ENCODE measurements at places on chromosomes 6 and 20. TPM values are rescaled to one million over a fixed set of nuclear protein-coding genes. Genes with fewer than 3 reads are reported as not detected.

GRCh38 chr6:147347882-147348575 is 143.8 kb downstream of the STXBP5 start:
- no peak for DNase-seq

DNA sequence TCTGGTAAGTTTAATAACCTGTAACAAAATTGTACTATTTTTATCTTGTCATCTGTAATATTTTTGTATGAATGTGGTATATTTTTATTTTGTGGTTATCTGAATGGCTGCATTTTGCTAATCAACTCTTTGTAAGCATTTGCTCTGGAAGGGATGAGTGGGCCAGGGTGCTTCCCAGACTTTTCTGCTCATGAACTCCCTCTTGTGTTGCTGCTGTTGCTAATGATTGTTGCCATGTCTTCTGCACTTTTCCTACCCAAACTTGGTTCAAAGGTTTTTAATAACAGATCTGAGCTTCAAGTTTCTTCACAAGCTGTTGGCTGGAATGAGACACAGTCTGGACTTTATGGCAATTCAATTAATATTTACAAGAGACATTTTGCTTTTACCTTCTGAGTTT is 1005.7 kb downstream of the HACE1 start:
- no peak for DNase-seq

DNA sequence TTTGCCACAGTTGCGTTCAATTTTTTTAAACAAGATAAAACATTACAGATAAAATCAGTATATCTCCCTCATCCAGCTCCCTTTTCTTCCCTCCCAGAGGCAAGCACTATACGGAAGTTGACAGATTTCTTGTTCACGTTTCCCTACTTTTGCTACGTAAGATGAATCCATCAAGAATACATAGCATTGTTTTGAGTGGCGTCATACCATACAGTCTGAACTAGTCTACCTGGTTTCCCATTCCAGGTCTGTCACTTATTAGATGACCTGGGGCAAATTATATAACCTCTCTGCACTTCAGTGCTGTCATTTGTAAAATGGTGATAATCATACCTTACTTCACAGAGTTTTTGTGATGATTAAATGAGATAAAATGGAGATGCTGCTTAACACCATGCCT is 184.3 kb upstream of the SOX4 start:
- DNase-seq: no peak

- DNase-seq: no peak
Measured at GRCh38 chr20:25136056-25136455, 54.1 kb upstream of the VSX1 start.

The KCNK16 gene
- total RNA-seq: not detected

GRCh38 chr20:57605878-57606277 is 14.3 kb downstream of the ZBP1 start:
- no peak for DNase-seq

The ASIP gene
- total RNA-seq: not detected

The FAM217A gene
- total RNA-seq: not detected

The DOK5 gene
- total RNA-seq: 0.55 TPM

DNA sequence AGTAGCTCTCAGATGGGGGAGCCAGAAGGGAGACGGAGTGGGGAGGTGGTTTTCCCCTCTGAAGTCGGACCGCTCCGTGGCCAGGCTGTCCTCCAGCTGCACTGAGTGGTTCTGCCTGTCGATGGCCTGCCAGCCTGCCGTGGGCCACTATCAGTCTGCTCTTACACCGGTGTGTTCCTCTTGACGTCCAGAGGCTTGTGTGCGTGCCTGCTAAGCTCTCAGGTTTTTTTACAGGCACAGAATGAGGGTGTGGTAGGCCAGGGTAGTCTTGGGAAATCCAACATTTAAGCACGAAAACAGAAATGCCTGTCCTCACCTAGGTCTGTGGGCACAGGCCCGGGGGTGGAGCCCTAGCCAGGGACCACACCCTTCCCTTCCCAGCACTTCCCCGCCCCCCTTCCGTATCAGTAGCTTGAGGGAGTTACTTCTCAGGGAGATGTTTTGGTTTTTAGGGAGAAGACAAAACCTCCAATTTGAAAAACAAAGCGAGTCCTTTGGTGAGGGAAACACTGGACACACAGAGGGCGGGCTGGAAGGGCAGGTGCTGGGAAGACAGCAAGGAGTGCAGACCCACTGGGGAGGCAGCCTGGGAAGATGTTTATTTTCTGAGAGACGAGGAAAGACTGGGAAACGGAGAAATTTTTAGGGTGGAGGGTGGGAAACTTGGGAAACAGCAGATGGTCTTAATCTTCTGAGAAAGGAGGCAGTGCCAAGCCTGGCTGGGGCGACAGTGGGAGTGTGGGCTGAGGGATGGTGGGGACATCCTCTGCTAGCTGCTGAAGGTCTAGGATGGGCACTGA is 106.5 kb downstream of the LY86 start:
- no peak for DNase-seq

DNA sequence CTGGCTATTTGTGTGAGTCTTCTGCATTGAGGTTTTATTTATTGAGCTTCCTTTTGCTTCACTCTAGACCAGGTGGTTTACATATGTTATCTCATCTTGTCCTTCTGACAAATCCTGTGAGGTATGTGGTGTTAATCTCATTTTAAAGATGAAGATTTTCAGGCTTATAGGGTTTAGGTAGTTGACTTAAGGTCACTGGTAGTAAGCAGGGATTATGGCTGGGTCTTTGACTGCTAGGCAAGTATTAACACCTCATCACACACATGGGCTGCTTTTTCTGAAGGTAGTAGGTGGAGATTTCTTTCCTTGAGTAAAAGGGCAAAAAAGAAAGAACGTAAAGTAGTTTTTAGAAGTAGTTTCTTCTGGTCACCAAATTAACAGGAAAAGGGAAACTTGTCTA is 72.6 kb downstream of the CDKAL1 start:
- no peak for DNase-seq

GRCh38 chr6:5471637-5472398 is 210.5 kb downstream of the FARS2 start:
- DNase-seq: no peak

GRCh38 chr6:46918806-46919205 is 2.9 kb downstream of the ADGRF5 start:
- no peak for DNase-seq

The ULBP1 gene
- total RNA-seq: 6.2 TPM

GRCh38 chr6:107152638-107153430 is 37.5 kb upstream of the BEND3 start:
- peak; percentile 24 for DNase-seq

All from lung (tissue), 17 donors.